Activated CD4-positive, CD25-positive, alpha-beta regulatory T cell (primary cell): ENCODE measurements at places on chromosomes 12 and 14.

GRCh38 chr12:114926341-114926740, 242.4 kb upstream of the TBX3 start:
- DNase-seq: no peak

GRCh38 chr14:41609704-41610183, 3.1 kb downstream of the LRFN5 start:
- DNase-seq: no peak

- DNase-seq: no peak
Observed at GRCh38 chr12:90287585-90287984, 578.9 kb upstream of the ATP2B1 start.

DNA sequence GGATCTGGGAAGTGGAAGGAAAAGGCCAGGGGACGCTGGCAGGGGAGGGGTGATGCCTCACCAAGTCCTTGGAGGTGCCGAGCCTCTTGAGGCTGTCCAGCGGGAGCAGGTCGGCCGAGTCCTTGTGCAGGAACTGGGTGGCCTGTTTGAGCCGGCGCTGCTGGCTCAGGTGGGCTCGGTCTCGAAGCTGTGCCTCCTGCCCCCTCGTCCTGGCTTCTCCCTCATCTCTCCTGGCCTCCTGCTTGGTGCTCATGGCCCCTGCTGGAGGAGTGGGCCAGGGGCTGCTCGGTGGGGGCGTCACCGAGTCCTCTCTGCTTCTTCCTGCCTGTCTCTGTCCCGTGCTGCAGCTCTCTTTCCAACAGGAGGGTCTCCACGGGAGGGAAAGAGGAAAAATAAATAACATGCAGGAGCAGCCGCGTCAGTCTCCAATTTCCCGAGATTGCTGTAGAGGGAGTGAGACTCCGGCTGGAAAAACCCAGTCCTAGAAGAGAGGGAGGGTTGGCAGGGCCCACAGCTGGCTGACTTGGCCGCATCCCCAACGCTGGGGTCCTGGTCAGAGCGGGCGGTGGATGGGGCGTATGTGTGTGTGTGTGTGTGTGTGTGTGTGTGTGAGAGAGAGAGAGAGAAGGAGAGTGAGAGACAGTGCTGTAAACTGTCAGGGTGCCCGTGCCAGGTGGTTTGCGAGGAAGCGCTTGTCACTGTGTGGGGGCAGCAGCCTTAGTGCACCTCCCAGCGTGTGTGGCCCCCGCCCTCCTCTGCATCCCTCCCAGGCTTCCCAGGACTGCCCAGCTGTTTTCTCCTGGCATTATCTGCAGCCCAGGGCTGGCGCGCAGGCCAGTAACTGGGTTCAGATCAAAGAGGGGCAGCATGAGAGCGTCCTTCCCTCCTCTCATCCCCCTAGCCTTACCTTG, at the start of gene NRIP2:
Gene NRIP2 (minus strand): TSS at position 455 of the 911 bp plus-strand sequence. CDS start 52 bp downstream, at position 403.
- DNase-seq: no peak

- no peak for DNase-seq
Observed at GRCh38 chr14:101845896-101846295, 84.4 kb downstream of the PPP2R5C start.

DNA sequence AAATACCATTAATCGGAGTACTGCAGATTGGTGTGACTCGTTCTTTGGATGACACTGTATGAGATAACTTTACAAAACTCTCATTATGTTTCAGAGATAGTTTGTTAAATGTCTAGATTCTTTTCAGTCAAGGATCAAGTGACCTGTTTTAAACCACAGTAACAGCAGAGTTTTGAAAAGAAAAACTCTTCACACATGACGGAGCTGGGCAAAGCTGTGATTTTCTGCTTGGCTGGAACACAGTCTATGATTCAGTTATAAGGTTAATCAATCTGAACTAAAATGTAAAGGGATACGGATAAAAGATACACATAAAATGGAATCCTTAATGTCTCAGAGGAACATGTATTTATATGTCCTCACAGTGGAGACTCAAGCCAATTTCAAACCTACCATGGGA, 573.2 kb downstream of the PRKD1 start:
- DNase-seq: no peak

- DNase-seq: peak; percentile 31
Observed at GRCh38 chr14:61568572-61569011, 126.7 kb upstream of the HIF1A start.

DNA sequence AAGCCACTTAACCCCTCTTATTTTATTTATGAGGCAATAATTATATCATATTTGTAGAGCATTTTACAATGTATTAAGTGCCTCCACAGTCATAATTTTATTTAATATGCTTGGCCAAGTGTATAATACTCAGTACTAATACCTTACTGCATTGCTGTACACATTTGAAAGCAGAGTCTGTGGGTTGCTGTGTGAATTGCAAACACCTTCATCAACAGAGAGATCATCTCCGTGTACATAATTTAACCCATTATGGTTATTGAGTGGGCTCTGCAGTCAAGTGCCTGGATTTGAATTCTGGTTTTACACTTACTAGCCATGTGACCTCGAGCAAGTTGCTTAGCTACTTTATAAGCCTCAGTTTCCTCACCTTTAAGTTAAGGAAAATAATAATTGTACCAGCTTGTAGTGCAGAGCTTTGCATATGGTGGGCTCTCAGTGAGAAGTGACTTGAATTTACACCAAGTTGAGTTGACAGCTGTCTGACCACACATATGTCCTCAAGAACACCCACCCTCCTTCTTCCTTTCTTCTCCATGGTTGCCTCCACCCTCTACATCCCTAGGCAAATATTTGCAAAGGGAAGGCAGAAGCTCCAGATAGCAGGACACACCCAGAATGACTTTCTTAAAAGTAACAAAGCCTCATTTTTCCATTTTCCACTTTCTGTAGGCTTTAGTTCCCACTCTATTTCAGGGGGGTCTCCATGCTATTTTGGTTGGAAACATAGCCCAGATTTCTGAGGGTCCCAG, 12.3 kb downstream of the CRACR2A start:
- no peak for DNase-seq

DNA sequence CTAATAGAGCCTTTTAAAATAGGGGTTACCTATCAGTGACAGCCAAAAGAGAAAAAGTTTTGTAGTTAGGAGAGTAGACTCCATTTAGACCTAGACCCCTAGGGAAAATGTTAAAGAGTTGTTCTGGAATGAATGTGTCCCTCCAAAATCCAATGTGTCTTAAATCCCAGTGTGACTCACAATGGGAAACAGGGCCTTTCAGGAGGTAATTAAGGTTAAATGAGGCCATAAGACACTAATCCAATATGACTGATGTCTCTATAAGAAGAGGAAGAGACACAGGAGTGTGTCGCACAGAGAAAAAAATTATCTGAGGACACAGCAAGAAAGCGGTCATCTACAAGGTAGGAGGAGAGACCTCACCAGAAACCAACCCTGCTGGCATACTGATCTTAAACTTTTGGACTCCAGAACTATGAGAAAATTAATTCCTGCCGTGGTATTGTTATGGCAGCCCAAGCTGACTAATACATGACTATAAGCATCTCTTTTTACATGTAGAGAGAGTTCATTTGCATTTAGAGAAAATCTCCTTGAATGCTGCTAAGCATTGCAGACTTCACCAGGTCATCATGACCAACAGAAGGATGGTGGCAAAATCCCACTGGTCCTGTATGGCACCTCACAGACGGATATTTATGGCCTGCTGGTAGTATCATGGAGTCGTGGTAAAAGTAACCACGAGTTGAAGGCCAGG, 259.6 kb upstream of the TMTC1 start:
- no peak for DNase-seq

DNA sequence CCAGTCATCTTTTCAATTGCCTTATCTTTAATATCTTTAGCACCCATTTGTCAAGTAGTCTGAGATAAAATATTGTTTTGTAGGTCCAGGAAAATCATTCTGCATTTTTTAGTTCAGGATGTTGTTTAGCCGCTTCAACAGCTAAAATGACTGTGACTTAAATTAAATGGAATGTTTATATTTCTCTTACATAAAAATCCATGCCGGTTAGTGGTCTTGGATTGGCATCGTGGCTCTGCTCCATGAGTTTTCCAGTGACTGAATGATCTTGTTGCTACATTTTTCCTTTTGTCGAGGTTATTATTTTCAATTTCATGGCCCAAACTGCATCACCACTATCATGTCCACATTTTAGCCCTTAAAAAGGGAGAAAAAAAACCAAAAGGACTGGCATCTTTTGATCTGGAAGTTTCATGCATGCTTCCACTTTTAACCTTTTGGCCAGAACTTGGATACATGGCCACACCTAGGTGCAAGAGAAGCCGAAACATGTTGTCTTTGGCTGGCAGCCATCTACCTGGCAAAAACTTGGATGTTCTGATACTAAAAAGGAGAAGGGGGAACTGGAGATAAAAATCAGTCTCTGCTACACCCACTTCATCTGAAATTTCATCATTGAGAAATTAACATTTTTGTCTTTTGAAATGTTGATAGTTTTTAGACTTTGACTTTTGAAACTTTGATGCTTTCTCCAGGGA, 142.4 kb downstream of the OTOGL start:
- DNase-seq: no peak

DNA sequence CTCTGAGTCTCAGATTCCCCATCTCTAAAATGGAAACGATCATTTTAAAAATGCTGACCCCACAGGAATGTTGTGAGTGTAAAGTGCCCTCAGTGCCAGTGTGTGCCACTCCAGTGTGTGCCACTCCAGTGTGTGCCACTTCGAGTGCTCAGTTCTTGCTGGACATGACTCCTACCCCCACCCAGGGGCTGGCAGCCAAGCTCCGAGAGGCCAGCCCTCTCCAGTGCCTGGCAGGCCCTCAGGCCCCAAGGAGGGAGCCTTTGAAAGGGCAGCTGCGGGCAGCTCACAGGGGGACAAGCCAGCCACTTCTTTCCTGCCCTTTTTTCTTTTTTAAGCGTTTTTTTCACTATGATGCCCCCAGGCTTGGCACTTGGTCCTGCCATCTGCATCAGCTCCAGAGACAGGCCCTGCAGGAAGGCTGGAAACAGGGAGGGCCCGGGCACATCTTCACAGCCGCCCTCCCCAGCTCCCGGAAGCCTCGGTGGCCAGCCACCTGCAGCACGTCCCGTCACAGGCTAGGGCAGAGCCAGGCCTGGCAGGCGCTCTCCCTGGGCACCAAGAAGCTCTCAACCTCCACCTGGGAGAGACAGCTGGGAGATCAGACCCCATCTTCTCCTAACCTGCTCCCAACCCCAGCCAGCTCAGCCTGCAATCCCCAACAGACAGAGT, 29.8 kb downstream of the NCOR2 start:
- no peak for DNase-seq

GRCh38 chr14:51981218-51981854, 8.0 kb upstream of the RTRAF start:
- no peak for DNase-seq

DNA sequence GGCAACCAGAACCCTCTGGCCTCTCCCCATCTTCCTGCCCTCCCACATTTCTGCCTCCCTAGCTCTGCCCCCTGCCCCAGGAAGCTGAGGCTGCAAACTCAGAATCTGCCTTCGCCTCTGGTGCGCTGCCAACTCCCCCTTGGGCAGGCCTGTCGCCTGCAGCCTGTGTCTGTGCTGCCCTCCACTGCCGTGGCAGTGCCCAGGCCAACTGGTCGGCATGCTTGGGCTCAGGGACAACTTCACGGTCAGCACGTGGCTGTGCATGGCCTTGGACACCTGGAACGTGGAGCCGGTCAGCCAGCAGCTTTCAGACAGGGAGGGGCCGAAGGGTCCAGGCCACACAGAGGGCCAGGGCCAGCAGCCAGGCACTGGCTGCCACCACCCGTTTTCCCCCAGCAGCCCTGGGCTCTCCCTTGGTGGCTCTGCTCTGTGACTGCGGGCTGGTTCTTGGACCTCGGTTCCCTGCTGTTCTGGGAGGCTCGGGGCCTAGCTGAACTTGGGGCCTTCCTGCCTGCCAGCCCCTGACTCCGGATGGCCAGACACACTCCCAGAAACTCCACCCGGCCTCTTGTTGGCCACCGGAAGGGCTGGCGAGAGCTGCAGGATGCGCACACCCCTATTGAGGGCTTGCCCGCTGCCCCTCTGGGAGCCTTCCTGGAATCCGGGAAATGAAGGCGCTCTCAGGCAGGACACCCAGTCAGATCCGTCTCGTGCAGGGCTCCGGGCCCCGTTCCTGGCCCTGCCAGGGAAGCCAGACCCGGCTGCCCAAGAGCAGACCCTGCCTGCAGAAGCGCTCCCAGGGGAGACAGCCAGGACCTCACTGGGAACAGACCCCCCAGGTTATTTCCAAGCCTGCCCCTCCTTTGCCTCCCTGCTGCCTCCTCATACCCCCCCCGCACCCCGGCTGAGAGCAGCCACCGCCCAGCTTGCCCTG, 34.2 kb upstream of the PPP1R13B start:
- no peak for DNase-seq

- no peak for DNase-seq
Observed at GRCh38 chr14:55654243-55654642, 74.2 kb downstream of the KTN1 start.

- DNase-seq: peak; percentile 40
Observed at GRCh38 chr14:61444215-61444768, 122.9 kb downstream of the PRKCH start.

DNA sequence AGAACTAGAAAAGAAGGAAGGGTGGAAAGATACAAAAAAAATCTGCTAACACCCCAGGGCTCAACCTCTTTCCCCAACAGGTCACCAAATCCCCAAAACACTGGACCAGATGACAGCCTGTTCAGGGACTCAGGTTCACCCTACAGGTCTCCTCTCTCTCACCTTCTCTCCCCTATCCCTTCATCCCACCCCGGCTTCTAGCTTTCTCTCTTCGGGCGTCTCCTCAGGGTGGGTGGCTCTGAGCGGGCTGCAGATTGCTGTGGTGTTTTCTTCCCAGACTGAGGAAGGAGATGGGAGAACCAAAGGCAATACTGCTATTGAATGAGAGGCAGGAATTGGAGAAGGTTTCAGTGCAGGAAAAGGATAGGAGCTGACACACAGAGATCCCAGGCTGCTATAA, 39.3 kb downstream of the ANO2 start:
- DNase-seq: no peak

GRCh38 chr12:116955382-116956021, 44.8 kb downstream of the FBXW8 start:
- no peak for DNase-seq

GRCh38 chr12:94555687-94556086, 94.7 kb downstream of the TMCC3 start:
- DNase-seq: no peak

GRCh38 chr14:104882991-104883660, 18.1 kb downstream of the CEP170B start:
- no peak for DNase-seq

GRCh38 chr14:67515386-67516079, 17.6 kb upstream of the PLEKHH1 start:
- peak; percentile 14 for DNase-seq
